ENCODE measurements at places on chromosomes 12 and 14.

DNA sequence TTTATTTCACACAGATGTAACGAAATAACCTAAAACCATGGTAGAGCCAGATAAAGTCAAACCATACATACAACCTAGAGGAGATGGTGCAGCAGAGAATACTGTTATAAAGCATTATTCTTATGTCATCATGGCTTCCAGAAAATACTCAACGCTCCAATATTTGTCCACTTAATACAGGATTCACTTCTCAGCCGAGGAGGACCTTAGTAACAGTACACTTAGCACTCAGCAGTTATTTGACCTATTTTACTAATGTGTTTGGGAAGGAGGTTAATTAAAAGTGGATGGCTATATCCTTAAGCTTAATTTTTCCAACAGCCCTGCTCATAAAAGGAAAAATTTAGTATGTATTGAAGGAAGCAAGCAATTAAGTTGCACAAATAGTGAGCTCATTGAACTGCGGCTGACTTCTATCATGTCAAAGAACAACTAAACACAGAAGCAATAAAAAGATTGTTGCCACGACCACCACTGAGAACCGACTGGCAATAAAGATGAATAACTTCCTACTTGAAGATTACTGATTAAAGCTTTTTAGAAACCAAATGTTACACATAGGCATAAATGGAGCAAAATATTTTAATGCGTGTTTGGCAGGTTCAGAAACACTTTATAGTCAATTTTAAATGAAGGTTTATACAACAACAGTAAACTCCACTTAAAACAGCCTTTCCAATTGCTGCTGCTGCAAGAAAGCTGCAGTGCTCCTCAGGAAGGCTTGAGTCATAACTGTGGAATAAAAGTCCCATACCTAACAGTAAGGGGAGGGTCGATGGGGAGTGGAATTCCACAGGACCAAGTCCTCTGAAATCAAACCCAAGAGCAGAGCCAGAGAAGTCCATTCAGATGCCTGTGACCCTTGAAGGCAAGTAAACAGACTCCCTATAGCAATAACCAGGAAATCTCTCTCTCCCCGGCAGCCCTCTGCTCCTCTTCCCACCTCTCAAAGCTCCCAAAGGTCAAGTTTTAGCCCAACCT is 218.9 kb upstream of the CDKN3 start:
- DNase-seq, result no peak

- DNase-seq, result no peak
Observed at GRCh38 chr12:93638954-93639353, 38.2 kb upstream of the CRADD start.

GRCh38 chr12:78315028-78315427 is 484.3 kb downstream of the NAV3 start:
- no peak for DNase-seq

- no peak for DNase-seq
Observed at GRCh38 chr14:71410578-71411284, 503.5 kb downstream of the PCNX1 start.

- DNase-seq, result no peak
Observed at GRCh38 chr12:4369548-4369947, 10.0 kb downstream of the FGF23 start.

DNA sequence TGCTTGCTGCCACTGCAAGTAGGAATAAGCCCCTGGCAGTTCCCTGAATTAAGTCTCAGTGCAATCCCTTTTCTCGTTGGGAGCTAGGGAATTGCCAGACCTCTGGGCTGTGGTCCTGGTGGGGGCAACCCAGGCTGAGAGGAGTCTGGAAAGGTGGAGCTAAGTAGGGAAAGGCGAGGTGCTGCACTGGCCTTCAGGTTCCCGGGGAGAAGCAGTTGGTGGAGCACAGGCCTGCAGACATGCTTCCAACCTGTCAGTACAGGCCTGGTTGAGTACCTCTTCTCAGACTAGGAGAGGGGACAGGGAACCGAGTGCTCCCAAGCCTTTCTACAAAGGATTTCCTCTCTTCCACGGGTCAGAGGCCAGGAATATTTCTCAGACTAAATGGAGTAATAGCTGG is 1.5 kb downstream of the NRIP2 start:
- DNase-seq, result no peak

DNA sequence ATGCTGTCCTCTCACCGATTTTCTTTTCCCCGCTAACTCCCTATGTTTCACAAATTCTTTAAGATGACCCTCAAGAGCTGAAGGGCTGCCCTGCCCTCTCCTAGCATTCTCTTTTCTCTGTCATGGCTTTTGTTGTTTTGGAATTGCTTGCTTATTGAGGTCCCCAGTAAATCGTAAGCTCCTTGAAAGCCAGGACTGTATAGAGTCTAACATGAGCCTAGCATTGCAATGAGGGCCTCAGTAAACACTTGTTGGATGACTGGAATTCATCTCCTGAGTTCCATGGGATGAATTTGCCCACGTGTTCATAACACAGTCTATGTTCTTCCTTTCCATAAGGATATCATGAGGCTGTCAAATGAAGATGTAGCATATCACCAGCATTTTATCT is 92.2 kb downstream of the APAF1 start:
- DNase-seq, result no peak

- no peak for DNase-seq
Observed at GRCh38 chr14:84217066-84217465, 1312.9 kb upstream of the FLRT2 start.

DNA sequence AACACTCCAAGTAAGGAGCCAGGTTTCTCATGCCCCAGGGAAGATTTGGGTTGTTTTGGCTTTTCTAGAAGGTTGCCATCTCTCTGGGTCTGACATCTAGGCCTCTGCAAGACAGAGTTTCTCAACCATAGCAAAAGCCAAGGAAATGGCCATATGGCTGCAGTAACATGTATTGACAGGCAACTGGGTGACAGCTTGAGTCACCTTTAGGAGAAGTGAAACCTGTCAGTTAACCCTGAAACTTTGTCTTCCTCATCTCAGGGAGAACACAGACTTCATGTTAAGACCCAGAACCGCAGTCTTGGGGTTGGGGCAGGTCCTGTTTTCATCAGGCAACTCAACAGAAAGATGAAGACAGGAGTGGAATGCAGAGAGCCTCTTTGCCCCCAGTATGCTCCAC is 46.0 kb upstream of the PLBD1 start:
- DNase-seq, result no peak

DNA sequence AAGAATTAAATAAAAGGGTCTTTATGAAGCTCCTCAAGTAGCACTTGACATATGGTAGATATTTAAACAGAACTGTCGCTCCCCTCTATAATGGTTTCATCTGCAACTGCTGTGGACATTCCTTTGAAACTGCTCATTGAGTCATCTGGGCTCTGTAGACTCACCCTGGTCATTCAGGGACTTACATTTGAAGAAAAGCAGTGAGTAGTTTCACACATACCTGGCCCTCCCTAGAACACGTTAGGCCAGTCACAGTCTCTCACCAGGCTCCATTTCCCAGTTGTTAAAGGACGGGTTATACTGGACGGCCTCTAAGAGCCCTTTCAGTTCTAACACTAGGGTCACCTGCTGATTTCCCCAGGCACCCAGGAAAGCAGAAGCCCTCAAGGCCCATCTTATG is 217.0 kb downstream of the BCL11B start:
- no peak for DNase-seq

GRCh38 chr12:39830171-39830570 is 210.6 kb upstream of the ABCD2 start:
- no peak for DNase-seq

DNA sequence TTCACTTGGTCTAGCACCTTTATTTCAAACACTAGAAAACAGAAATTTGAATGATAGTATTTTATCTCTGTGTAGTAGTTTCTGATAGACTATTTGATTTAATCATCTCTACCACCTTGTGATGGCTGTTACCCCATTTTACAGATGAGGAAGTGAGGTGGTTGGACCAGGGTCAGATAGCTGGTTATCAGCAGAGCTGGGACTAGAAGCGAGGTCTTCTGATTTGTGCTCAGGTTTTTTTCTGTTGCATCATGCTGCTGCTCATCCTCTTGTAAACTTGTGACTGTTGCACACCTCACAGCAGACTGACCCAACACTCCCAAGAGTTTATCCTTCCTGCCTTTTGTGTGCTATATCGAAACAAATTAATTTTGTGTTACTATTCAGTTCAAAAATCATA is 10.1 kb upstream of the MANSC4 start:
- no peak for DNase-seq

GRCh38 chr12:76029982-76030340 is 1.6 kb downstream of the PHLDA1 start:
- DNase-seq, result no peak

GRCh38 chr14:102914474-102915291 is 7.8 kb upstream of the AMN start:
- no peak for DNase-seq

- DNase-seq, result no peak
Observed at GRCh38 chr14:46499521-46499920, 152.1 kb downstream of the RPL10L start.

- DNase-seq, result no peak
Observed at GRCh38 chr12:55823419-55823818, 5.6 kb downstream of the ORMDL2 start.

Measured in CD4-positive, alpha-beta memory T cell (primary cell).